ENCODE measurements at places on chromosomes 6 and 20.

GRCh38 chr6:44614396-44614795 is 226.9 kb downstream of the CDC5L start:
- DNase-seq, result no peak

DNA sequence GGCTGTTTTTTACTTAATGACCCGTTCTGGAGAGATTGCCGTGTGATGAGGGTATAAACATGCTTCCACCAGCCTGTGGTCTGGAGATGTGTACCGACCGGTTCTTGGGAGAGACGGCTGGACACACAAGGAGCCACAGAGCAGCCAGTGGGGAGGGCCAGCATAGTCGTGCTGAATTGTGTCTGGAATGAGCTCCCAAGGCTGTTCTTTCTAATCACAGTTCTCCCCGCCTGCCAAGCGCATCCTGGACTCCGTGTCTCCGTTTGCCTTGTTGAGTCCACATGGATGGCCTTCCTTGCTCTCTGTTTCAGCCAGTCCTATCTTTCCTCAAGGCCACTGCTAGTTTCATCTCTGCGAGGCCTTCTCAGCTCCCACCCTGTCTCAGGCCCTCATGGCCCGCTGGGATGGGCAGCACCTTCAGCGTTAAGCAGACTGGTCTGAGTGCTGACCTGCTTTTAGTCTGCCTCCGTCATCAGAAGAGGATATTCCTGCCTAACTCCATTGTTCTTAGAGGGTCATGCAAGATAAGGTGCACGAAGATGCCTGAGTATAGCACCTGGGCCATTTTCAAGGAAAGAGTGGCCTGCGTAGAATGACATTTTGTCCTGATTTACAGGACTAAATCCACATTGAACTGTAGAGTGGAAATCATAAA is 20.6 kb downstream of the MANBAL start:
- DNase-seq, result peak; percentile 45

DNA sequence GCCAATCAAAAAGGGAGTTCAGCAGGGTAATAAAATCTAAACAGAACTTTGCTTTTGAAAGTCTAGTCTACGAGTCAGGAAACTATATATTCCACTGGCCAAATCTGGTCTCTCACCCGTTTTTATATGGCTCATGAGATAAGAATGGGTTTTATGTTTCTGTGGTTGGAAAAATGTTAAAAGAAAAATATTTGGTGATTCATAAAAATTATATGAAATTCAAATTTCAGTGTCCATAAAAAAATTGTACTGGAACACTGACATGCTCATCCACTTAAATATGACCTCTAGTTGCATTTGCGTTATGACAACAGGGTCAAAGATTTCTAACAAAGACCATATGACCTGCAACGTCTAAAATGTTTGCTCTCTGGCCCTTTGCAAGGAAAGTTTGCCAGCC is 22.3 kb upstream of the LAMP5 start:
- DNase-seq, result no peak

GRCh38 chr6:134177236-134177635 is 124.8 kb upstream of the SLC2A12 start:
- DNase-seq, result no peak

- DNase-seq, result peak; percentile 75
Observed at GRCh38 chr6:3455147-3455568, 1.7 kb downstream of the SLC22A23 start.
